ENCODE measurements at places on chromosomes 7 and 10. TPM values are rescaled to one million over a fixed set of nuclear protein-coding genes. Genes with fewer than 3 reads are reported as not detected.

The WEE2 gene
- polyA plus RNA-seq = not detected

- peaks cover 2% of the 10 kb centered on the region for H3K27me3 ChIP-seq
- no peaks in the 10 kb centered on the region for H3K4me1 ChIP-seq
- H3K27ac ChIP-seq = no peak overlapping the region
Measured at GRCh38 chr7:4190010-4190981, 491.8 kb upstream of the FOXK1 start.

- no peak overlapping the region for H3K4me3 ChIP-seq
- H3K4me1 ChIP-seq = peaks cover 21% of the 10 kb centered on the region
- peak; percentile 68 for DNase-seq
- H3K27ac ChIP-seq = peak overlapping the region; percentile 51
- peaks cover 1% of the 10 kb centered on the region for H3K27me3 ChIP-seq
- no peaks in the 10 kb centered on the region for H3K36me3 ChIP-seq
Measured at GRCh38 chr7:3154881-3155494, 111.3 kb upstream of the CARD11 start.

DNA sequence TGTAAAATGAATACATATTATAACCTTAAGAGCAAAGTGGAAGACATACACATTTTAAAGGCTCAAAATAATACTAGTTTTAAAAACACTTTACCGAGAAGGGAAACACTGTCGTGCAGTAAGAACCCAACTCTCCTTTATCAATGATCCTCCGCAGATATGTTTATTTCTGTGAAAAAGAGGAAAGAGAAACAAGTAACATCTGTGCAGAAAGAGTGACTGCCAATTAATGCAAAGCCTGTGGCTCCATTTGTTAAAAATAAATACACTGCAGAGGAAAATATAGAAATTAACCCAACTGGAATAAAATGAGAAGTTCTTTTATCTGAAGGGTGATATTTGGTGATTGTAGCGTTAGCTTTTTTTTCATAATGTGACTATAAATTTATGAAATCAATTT lies 62.7 kb downstream of the HGF start:
- H3K27me3 ChIP-seq = no peaks in the 10 kb centered on the region
- H3K36me3 ChIP-seq = no peaks in the 10 kb centered on the region
- H3K4me3 ChIP-seq = no peak overlapping the region
- no peak overlapping the region for H3K27ac ChIP-seq
- no peak for DNase-seq
- H3K4me1 ChIP-seq = no peaks in the 10 kb centered on the region

DNA sequence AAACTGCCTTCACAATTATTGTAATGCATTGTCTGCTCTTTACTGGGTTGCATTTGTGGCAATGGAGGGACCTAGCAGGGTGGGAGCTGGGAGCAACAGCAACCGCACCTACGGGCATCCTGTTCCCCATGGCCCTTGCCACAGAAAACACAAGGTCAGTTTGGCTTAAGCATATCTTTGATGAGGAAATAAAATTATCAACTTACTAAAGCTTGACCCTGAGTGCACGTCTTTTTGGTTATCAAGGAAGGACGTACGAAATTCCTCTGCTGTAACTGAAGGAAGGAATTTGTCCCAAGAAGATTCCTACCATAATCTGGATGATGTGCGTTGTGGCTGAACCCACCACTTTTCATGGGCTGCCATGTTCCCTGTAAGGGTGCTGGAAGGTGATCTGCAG lies 19.9 kb upstream of the PTPRN2 start:
- DNase-seq = no peak
- no peaks in the 10 kb centered on the region for H3K27me3 ChIP-seq
- H3K36me3 ChIP-seq = peaks cover 4% of the 10 kb centered on the region
- no peak overlapping the region for H3K27ac ChIP-seq
- H3K4me1 ChIP-seq = peaks cover 7% of the 10 kb centered on the region

- no peaks in the 10 kb centered on the region for H3K4me1 ChIP-seq
- no peak for DNase-seq
- H3K27me3 ChIP-seq = no peaks in the 10 kb centered on the region
Measured at GRCh38 chr10:36164556-36165504, 522.7 kb upstream of the FZD8 start.

The NUP205 gene
- 7.3 TPM for polyA plus RNA-seq

The EMX2 gene
- not detected for polyA plus RNA-seq

- H3K27me3 ChIP-seq = no peaks in the 10 kb centered on the region
- DNase-seq = no peak
- H3K27ac ChIP-seq = peak overlapping the region; percentile 82
- peak overlapping the region; percentile 45 for H3K4me3 ChIP-seq
- H3K4me1 ChIP-seq = peaks cover 23% of the 10 kb centered on the region
- peaks cover 3% of the 10 kb centered on the region for H3K36me3 ChIP-seq
Measured at GRCh38 chr7:92293896-92294590, 48.3 kb downstream of the ANKIB1 start.

The XPNPEP1 gene
- polyA plus RNA-seq = 57.7 TPM

GRCh38 chr7:73786588-73786987 lies 16.5 kb upstream of the CLDN3 start:
- no peak for DNase-seq
- no peaks in the 10 kb centered on the region for H3K4me1 ChIP-seq
- no peak overlapping the region for H3K27ac ChIP-seq
- H3K4me3 ChIP-seq = no peak overlapping the region
- H3K36me3 ChIP-seq = no peaks in the 10 kb centered on the region
